Endothelial cell of umbilical vein (primary cell): ENCODE measurements at places on chromosomes 2 and 18. TPM values are rescaled to one million over a fixed set of nuclear protein-coding genes. Genes with fewer than 3 reads are reported as not detected.

DNA sequence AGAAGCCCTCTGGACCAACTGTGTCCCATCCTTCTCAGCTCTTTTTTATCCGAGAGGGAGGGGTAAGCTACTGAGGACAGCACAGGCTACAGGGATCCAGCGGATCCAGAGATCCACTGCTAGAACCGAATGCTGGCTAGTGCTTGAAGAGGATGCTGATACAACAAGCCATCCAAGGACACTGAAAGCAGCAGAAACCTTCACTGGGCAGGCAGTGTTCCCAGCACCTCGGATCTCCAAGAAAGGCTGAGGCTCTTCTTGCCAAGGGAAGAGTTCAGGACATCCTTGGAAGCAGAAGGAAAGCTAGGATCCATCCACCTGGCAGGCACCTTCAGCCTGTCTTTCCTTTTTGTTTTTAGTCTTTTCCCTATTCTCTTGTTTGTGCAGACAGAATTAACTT lies 13.2 kb upstream of the FHOD3 start:
- DNase-seq: no peak

DNA sequence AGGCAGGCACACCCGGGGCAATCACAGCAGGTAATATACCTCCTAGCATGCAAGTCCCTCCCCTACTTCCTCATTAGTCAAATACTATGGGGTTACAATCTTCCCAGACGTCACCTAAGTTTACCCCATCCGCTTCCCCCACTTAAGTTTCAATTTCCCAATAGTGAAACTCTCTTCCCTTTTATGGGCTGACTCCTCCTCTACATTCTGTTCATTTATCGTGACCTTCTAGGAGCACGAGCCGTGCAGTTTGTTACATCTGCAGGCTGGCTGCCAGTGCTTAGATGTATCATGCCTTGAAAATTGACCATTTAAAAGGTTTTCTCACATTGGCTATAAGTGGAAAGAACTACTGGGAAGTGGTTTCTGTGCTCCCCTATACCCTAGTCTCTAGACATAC lies 1357.8 kb upstream of the CRIM1 start:
- DNase-seq: no peak

DNA sequence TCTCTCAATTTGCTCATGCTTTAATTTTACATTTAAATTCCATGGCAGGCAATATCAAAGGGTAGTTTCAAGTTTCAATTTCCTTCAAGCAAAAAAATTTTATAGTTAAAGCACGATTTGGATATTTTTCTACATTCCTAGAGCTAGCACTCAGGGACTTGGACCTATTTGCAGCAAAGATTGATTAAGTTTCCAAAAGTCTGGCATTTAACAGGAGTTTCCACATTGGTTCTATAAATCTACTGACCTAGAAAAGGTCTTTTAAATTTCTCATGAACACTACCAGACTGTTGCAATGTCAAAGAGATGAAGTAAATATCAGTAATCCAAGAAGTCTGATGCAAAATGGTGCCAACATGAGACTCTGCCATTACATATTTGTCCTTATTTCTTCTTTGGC lies 253.7 kb upstream of the LINC00305 start:
- no peak for DNase-seq

CNTNAP5 gene
- total RNA-seq: not detected in 2 replicates

DNA sequence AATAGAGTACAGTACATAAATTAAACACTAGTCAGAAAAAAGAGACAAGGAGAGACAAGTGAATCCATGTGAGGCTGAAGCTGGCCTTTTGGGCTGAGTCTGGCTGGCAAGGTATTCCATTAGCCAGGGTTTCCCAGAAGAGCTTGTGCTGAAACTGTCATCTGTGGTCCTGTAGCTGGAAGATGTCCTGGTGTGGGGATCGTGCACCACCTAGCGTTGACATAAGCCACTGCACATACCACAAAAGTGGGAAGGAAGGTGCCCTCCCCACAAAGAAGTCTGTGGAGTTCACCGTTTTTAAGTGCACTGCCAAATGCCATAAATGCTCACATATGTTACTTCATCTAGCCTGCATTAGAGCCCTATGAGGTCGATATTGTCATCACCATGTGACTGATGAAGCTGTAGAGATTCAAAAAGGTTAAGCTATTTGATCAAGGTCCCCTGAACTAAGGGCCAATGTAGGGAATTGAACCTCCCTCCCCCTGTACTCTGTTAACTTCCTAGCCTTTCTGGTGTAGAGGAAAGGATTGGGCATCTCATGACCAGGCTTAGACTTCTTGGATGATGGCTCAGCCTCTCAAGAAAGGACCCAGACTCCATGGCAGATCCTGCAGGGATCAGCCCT lies 31.9 kb upstream of the GALNT14 start:
- DNase-seq: peak; percentile 47

CDH19 gene
- not detected in 2 replicates for total RNA-seq

METAP1D gene
- 8.1 TPM in 2 replicates for total RNA-seq

DNA sequence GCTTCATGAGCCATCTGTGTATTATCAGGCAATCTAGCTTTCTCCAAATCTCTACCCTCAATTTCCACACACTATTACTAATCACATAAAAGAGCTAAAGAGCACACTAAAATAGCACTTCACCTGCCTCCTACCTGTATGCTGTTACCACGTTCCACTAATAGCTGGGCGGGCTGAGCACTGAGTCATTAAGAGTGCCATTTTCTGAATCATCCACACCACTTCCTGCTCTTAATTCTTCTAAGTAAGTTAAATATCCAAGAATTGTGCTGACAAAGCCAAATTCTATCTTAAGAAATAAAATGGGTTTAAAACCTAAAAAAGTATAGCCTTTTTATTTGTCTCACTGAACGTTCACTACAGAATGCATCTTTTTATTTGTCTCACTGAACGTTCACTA lies 35.7 kb downstream of the NOL10 start:
- DNase-seq: peak; percentile 57

DNA sequence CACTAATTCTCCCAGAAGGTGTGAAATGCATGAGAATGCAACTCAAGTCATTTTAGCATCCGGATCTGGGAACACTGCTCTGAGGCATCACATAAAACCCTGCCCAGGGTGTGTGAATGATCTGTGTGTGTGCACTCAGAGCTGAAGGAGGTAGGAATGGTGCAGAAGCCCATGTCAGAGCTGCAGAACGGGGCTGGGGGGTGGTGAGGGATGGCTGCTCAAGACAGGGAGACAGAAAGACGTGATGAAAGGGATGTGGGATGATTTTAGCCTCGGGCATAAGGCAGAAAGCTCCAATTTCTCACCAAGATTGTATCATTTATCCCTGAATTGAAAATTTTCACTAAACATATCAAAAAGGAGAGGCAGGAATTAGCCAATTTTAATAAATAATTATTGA lies 369.1 kb downstream of the EIPR1 start:
- DNase-seq: no peak

- DNase-seq: peak; percentile 75
These were observed 1.2 kb downstream of the GATA6 start for GRCh38 chr18:22170421-22171257.

DNA sequence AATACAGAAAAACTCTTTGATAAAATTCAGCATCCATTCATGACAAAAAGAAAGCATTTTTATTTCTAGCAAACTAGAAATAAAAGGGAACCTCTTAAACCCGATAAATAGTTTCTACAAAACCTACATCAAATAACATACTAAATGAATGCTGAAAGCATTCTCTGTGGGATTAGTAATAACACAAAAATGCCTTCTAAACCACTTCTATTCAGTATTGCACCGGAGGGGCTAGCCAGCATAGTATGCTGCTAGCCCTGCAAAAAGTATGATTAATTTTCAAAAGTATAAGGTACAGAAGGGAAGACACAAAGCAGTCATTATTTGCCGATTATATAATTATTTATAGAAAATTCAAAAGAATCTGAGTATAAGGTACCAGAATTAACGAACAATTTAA lies 145.2 kb downstream of the DTNB start:
- no peak for DNase-seq

NYAP2 gene
- not detected in 2 replicates for total RNA-seq

GRCh38 chr2:12538138-12538694 lies 178.5 kb upstream of the TRIB2 start:
- DNase-seq: no peak

C2orf68 gene
- total RNA-seq: 23.0 and 27.4 TPM in 2 replicates

MYO3B gene
- not detected in 2 replicates for total RNA-seq

DNA sequence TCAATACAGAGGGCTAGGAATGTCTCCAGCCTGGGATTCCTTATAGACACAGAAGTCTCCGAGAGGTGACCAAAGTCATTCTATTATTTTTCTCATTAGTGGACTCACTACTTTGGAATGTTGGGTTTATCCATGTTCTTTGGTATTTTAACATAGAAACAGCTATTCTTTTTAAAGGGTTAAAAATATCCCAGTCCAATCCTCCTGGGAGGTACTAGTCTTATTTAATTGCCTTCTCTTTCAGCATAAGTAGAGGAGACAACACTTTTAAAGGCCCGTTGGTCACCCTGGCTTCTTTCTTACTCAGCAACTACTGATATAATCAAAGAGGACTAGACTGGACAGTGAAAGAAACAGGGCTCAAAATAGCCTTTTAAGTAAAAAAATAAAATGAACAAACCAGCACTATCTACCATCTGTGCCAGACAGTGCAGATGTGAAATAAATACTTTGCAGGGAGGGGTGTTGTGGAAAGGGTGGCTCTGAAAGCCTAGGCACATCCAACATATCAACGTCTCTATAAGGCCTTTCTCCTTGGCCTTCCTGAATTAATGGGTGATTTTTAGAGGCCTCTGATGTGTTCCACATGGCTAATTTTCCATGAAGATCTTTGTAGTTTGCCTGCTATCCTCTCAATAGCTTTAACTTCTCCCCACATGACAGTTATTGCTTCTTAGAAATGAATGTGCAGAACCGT lies 334.4 kb upstream of the THUMPD2 start:
- DNase-seq: no peak

DNA sequence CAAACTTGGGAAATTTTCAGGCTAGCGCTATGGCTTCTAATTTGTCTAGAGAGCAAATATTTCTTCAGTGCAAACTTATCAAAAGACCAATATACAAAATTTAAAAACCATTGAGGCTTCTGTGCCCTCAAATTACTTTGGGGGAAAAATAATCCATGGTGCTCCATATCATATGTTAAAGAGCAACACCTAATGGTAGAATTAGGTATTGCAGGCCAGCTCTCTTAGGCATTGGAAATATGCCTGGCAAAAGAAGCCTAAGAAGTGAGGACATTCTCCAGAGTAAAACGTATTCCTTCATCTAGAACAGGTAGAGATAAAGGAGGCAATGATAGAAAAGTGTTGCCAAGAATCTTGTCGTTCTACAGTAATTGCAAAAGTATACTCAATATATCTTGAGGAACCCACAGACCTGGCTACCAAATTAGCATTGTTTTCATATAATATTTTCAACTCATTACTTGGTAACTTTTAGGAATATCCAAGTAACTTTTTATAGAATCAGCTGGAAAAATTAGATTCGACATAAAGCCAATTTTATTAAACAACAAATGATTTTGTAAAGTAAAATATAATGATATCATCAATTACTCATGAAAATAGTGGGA lies 401.1 kb downstream of the BCL11A start:
- DNase-seq: no peak

GRCh38 chr2:11154016-11154922 lies 998 bp upstream of the SLC66A3 start:
- DNase-seq: no peak

DTNA gene
- 15.3 and 16.8 TPM in 2 replicates for total RNA-seq

DNA sequence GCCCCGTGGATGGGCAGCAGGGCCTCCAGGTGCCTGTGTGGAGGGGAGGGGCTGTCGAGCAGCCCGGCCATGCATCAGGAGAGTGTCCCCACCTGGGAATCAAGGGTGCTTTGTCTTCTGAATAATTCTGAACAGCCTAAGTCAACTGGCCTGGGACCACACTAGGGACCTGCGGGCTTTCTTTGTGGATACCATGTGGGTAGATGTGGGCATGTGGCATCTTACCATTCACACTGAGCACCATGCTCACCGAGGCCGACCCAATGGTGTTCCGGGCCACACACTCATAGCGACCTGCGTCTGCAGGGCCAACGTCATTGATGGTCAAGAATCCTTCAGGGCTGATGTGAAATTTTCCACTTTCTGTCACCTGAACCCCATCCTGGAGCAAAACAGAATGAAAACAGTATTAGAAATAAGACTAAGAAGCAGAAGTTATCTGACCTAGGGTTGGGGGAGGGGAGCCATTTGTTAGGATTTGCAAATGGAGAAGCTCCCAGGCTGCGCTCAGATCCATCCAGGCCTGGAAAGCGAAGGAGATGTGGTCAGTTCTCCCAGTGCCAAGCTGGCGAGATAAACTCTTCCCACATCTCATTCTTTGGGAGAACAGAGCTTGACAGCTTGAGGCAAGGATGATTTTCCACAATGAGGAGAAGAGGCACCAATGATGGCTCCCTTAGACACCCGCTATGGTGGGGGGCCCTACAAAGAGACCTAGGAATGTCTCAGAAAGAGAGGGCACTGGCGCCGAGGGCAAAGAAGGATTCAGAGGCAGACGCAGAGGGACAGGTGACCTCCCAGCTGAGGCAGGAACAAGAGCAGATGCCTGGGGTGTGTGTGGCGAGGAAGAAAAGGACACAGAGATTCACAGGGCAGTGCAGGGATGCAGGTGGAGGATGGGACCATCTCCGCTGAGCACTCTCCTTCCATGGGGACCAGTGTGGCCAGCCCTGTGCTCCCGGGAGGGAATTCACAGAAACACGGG lies 83.4 kb downstream of the PXDN start:
- no peak for DNase-seq

ZNG1B gene
- 30.5 and 31.3 TPM in 2 replicates for total RNA-seq

DNA sequence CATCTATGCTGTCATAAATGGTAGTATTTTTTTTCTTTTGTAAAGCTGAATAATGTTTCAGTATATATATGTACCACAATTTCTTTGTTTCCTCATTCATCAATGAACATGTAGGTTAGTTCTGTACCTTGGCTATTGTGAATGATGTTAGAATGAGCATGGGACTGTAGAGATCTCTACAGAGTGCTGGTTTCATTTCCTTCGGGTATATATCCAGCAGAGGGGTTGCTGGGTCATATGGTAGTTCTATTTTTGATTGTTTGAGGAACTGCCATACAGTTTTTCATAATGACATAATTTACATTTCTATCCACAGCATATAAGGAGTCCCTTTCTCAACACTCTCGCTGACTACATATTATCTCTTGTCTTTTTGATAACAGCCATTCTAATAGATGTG lies 243.5 kb downstream of the CDH7 start:
- no peak for DNase-seq

ZFP36L2 gene
- 73.4 and 75.9 TPM in 2 replicates for total RNA-seq

DNA sequence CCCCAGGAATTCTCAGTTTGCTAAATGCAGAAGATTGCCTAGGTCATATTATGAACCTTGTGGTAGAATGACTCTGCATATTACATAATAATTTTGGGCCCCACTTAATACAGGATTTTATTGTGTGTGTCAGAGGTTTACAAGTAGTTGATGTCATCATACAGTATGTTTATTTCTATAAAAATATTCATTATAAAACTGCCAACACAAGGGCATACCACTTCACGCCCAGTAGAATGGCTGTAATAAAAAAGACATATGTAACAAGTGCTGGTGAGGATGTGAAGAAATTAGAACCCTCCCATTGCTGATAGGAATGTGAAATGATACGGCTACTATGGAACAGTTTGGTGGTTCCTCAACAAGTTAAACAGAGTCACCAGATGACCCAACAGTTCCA lies 61.4 kb upstream of the TWSG1 start:
- DNase-seq: no peak

SRD5A2 gene
- not detected in 2 replicates for total RNA-seq

GRCh38 chr2:133607679-133608078 lies 39.4 kb upstream of the NCKAP5 start:
- DNase-seq: peak; percentile 75

SPC25 gene
- 20.5 and 24.2 TPM in 2 replicates for total RNA-seq

DCC gene
- total RNA-seq: not detected in 2 replicates

- DNase-seq: peak; percentile 54
These were observed 6.9 kb upstream of the FLACC1 start for GRCh38 chr2:201363857-201364560.

GRCh38 chr2:12412898-12413305 lies 303.8 kb upstream of the TRIB2 start:
- DNase-seq: peak; percentile 4
